ENCODE measurements at places on chromosomes 1 and 21.

- no peak for DNase-seq
Observed at GRCh38 chr1:186905561-186905960, 76.8 kb downstream of the PLA2G4A start.

DNA sequence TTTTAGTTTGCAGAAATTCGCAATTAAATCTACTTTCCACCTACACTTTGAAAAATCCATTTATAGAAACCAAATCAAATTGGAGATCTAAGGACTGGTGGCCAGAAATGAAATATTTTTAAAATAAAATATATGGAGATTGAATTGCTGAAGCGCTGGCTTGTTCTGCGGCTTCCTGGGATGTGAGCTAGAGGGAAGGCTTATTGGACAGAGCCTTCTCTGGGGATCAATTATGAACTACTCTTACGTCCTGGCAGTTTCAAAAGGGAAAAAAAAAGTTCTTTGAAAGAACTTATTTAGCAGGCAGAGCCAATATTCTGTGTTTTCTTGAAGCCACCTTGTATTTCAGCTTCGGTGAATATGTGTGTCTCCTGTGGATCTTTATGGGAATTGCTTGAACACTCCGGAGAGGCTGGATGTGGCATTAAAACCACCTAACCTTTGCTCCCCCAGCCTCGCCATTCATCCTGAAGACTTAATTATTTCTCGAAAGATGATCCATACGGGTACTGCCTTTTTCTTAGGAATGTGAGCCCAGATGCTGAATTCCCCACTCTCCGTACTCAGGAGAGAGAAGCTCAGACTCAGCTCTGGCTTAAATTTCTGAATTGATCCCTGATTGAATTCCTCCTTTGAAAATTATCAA, 478.9 kb upstream of the VAMP3 start:
- no peak for DNase-seq

DNA sequence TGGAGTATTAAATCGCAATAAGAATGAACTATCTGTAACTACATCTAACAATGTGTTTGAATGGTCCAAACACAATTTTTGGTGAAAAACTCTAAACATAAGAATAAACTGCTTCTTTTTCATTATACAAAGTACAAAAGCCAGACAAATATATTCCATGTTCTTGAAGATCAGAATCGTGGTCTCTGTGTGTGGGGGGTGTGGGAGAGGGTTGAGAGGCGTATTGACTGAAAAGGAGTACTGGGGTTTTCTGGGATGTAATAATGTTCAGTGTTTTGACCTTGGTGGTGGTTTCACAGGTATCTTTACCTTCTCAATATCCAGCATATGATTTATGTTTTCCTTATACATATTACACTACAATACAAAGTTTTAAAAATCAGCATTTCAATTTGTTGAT, 764 bp upstream of the CFH start:
- DNase-seq, result no peak

GRCh38 chr1:11838349-11839272, 9.0 kb downstream of the NPPA start:
- DNase-seq, result no peak
